GM12865 (cell line): ENCODE measurements at places on chromosomes 5 and 9.

DNA sequence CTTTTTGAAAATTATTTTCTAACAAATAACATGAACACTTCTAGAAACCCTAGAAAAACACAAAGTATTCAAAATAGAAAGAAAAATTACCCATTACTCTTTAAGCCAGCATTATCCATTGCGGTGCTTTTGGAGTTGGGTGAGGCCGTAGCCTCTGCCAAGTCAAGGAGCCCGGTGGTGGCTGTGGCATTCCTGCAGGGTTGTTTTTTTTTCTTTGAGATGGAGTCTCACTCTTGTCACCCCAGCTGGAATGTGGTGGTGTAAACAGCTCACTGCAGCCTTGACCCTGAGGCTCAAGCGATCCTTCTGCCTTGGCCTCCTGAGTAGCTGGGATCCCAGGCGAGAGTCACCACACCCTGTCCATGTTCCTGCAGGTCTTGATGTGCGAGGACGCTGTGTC, 8.2 kb upstream of the AHRR start:
- DNase-seq = no peak

DNA sequence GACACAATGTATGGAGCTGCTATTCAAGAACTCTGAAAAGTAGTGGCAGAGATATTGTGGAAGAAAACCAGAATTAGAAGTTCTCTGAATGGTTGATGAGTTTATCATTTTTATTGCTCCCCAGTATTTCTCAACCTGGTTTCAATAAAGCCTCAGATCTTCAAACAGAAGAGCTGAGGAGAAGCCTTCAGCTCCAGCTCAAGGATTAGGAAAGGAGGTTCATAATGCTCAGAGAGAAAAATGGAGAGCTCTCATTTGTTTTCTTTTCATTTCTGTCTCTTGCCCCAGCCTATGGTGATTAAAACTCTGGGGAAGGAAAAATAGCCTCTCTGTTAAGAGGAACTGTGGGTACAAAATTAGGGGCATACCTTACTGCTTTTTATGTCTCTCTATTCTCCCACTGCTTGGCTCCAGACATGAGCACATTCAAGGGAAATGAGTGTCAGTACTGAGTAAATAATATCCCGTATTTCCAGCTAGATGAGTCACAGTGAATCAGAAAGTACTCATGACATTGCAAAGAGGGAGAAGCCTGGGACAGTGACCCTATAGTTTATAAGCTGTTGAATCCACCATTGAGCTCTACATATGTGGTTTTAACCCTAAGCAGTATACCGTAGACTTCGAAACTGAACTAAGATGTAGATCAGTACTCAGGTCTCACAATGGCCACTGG, 138.1 kb downstream of the EMB start:
- DNase-seq = no peak

- DNase-seq = no peak
Measured at GRCh38 chr9:14418301-14418940, 104.5 kb upstream of the NFIB start.

GRCh38 chr5:76524868-76525267, 98.3 kb downstream of the F2RL2 start:
- no peak for DNase-seq

DNA sequence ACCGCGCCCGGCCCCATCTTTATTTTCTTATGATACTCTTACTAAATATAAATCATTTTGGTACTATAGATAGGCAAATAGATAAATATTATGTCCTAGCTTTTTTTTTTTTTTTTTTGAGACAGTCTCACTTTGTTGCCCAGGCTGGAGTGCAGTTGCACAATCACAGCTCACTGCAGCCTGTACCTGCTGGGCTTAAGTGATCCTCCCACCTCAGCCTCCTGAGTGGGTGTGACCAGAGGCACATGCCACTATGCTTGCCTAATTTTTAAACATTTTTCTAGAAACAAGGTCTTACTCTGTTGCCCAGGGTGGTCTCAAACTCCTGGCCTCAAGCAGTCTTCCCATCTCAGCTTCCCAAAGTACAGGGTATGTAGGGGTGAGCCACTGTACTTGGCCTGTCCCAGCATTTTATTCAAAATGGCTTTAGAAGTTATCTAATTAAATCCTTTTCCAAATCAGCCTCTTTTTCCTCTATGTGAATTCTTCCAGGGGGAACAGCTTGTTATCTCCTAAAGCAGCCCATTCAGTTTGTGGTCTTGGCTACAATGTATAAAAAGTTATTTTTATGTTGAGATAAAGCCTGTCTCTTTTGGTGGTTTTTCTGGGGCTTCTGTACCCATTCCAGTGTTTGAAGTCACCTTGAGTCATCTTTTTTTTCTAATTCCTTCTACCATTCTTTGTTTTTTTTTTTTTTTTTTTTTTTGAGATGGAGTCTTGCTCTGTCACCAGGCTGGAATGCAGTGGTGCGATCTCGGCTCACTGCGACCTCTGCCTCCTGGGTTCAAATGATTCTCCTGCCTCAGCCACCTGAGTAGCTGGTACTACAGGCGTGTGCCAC, 12.1 kb downstream of the MELK start:
- no peak for DNase-seq

- DNase-seq = no peak
Measured at GRCh38 chr9:2196757-2197156, 181.6 kb downstream of the SMARCA2 start.

- DNase-seq = no peak
Measured at GRCh38 chr9:14111696-14112095, 202.2 kb downstream of the NFIB start.

GRCh38 chr5:40465416-40465815, 214.3 kb upstream of the PTGER4 start:
- DNase-seq = no peak

DNA sequence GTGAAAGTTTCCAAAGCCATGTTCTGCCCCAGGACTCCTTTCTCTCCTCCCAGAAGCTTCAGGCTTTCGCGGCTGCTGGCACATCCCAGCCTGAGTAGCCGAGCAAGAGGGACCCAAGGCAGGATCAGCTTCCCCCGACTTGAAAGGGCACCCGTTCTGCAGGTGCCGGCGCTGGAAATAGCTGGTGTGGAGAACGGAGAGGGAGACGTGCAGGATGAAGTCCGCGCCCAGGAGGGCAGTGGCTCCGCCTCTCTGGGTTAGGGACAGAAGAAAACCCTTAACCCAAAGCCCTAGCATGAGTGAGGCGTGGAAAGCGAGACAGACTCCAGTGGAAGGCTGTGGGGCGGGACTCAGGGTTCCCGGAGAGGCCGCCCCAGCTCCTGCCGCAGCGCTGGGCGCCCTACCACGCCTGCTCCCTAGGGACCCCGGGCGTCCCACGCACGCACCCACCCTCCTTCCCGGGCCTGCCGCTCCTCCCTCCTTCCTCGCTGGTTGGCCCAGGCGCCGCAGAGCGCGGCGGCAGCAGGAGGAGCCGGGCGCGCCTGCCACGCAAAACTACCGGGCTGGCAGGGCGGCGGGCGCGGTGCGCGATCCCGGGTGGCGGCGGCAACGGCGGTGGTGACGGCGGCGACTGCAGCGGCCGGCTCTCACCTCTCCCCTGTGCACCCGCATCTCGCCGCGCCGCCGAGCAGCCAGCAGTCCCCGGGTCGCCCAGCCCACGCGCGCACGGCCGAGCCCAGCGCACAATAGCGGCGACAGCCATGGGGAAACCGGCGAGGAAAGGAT, at the start of gene SLC1A1:
Gene SLC1A1, plus strand, starts transcription at position 550 of the 786 bp plus-strand sequence. Its CDS starts 212 bp downstream, at position 762.
- peak; percentile 87 for DNase-seq

DNA sequence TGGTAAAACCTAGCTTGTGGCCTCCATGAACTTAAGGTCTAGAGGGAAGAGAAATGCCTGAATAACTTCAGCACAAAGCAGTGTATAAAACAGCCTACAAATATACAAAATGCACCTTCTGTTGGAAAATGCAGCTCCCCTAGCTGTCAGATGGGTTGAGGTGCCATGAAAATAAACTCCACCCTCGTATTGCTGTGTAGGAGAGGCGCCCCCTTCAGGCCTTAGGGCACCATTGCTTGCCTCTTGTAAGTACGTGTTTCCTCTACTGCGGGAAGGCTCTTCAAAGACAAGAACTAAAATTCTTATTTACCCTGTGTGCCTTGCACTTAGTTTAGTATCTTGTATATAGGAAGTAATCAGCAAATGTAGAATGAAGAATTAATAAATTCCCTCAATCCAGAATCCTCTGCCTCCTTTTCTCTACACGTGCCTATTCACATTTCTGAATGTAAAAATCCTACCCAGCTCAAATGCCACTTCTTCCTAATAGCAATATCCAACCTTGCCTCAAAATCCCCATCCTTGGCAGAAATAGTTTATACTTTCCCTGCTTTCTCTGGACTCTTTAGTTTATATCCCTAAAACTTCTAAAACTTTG, 393.7 kb upstream of the PDE4D start:
- DNase-seq = peak; percentile 86

GRCh38 chr9:13879981-13880380, 434.0 kb downstream of the NFIB start:
- DNase-seq = no peak

DNA sequence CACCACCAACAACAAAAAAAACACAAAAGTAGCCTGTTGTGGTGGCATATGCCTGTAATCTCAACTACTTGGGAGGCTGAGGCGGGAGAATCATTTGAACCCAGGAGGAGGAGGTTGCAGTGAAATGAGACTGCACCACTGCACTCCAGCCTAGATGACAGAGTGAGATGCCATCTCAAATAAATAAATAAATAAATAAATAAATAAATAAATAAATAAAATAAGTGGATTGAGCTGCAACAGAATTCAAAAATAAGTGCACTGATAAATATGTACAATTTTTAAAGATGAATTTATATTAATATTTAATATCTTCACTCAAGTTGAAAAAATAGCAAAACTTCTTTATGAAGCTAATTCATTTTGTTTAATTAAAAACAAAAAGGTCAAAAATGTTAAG, 259.6 kb downstream of the IRX2 start:
- no peak for DNase-seq

DNA sequence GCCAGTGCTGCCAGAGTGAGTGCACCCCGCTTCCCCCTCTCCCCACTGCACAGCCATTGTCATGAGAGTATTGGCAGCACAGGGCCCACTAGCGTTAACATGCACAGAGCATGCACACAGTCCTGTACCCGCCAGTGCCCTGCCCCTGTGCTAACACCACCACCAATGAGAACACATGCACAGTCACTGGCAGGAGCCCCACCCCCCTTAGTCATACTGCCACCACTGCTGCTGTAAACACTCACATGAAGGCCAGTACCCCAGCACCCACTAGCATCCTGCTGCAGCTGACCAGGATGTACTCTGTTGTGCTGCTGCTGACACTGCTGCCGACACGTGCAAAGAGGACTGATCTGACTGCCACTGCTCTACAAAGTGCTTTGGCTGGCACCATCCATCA, 19.5 kb upstream of the RANBP6 start:
- peak; percentile 18 for DNase-seq

DNA sequence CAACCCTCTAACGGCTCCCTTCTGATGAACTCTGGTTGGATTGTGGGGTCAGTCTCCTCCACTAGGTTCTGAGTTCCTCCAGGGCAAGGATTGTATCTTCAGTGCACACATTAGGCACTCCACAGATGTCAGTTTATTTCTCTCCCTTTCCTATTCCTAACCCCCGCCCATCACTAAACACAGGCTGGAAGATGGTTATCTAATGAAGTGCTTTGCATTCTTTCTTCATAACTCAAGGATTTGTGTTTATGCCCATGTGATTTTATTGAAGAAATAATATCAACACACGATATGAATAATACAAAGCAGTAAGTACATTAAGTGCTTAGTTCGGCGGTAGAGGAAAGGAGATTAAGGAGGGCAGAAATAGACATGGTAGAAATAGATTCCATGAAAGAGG, 4.4 kb upstream of the CREBRF start:
- DNase-seq = no peak

DNA sequence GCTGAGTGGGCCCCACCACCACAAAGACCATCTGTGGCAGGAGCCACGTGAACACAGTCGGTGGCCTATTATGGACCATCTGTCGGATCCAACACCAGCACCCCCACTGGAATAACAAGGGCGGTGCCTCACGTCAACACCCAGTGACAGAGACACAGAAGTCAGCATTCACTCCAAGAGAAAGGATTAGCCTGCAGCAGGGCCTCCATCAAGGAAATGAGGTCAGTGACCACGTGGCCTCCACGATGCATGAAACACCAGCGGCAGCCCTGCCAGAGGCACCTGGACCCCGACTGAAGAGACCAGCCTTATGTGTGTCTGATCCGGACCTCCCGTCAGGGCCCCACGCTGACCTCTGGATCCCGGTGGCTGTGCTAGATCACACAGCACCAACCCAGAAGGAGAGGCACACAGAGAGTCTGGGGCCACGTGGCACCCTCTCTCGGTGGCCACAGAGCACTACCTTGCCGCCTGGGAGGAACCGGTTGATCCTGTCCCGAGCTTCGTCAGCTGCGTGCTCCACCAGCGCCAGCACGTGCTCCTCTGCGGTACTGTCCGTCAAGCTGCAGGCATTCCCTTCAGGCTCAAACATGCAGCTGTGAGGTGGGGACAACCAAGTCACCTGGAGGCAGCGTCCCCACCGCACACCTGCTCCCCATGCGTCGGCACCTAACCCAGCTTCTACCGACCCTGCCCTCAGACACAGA, 9.0 kb downstream of the BRD9 start:
- DNase-seq = no peak

DNA sequence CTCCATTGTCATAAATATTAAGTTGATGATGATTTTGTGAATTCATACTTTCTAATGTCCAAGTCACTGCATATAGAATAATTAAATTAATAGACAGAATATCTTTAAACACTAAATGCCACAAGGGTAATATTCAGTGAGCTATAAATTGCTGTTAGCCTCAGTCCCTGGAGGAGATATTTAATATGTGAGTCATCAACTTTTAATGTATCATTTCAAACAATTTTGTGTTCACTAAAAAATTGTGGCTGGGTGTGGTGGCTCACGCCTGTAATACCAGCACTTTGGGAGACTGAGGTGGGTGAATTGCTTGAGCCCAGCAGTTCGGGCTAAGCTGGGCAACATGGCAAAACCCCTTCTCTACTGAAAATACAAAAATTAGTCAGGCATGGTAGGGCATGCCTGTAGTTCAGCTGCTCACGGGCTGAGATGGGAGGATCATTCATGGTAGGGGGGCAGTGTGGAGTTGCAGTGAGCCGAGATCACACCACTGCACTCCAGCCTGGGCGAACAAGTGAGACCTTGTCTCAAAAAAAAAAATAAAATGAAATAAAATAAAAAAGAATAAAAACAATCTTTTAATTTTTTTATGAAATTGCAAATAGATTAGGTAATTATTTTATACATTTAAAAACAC, 717.3 kb upstream of the CHD1 start:
- DNase-seq = no peak

DNA sequence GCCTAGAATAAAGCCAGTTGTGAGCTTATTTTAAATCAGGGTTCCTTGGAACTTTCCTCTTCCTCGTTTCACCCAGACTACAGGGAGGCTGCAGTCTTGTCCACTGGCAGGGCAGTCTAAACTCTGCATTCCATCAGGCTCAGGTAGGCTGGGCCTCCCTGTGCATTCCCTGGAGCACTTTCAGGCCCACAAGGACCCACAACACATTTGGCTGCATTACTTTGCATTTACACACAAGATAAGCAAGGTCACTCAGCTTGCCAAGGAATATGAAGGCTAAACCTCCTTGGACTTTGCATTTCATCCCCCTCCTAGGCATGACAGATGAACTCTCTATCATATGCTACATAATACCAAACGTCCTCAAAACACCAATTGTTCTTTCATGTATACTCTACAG, 104.2 kb downstream of the MARCHF3 start:
- DNase-seq = no peak
